ENCODE measurements at places on chromosomes 13 and 19.

DNA sequence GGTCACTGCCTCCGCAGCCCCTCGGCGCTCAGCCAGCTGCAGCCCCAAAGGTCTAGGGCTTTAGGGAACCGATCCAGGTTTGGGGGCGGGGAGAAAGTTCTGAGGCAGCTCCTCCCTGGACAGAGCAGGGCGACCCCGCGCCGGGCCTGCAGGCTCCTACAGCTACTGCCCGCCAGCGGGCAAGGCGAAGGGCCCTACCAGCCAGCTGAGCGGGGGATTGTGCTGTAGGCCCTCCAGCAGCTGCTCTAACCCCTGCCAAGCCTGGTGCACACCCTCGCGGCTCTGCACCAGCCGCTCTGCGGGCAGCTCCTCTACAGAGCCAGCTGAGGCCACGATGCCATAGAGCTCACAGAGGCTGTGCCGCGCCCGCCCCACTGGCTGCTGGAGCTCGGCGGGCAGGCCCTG lies 14.0 kb downstream of the PLIN4 start:
- DNase-seq, result no peak

DNA sequence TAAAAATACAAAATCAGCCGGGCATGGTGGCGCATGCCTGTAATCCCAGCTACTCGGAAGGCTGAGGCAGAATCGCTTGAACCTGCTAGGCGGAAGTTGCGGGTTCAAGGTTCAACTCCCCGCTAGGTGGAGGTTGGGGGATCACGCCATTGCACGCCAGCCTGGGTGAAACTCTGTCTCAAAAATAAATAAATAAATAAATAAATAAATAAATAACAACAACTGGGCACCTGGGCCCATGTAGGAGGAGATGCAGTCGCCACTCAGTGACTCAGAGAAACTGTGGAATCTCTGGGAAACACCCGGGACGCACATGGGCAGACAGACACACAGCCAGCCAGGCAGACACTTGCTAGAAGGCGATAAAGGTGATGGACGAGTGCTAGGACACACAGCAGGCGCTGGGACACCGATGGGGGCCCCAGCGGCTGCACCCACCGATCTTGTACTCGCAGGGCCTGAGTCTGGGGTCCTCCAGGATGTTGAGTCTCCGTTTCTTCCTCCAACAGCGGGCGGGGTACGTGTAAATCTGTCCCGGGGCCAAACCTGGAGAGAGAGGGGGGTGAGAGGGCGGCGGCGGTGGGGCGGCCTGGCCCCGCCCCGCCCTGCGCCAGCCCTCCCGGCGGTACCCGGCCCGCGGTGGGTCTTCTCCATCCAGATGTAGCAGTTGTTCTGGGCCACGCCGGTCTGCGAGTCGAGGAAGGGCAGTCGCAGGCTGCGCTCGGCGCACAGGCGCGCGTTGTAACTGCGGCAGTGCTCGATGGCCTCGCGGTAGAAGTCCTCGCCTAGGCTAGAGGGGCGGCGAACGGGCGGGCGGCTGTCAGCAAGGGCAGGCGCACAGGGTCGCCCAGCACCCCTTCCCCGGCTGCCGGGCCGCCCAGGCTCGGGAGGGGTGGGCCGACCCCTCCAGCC lies 1.8 kb downstream of the DPF1 start:
- DNase-seq, result peak; percentile 52

GRCh38 chr13:47696674-47697073 lies 304.4 kb downstream of the SUCLA2 start:
- DNase-seq, result no peak

DNA sequence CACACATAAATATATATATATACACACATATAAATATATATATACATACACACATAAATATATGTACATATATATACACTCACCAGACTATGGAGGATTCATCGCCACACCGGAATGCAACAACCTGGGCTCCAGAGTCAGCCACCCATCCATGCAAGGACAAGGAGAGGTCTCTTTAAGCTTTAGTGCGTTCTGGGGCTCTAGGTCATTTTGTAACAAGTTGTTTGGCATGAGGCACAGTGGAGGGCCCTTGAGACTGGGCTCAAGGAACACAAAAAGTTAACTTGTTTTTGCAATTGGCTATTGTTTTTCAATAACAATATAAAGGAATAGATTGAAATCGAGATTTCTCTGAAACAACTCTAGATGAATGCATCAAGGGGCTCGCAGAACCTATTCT lies 4.9 kb upstream of the ZNF90 start:
- DNase-seq, result no peak

DNA sequence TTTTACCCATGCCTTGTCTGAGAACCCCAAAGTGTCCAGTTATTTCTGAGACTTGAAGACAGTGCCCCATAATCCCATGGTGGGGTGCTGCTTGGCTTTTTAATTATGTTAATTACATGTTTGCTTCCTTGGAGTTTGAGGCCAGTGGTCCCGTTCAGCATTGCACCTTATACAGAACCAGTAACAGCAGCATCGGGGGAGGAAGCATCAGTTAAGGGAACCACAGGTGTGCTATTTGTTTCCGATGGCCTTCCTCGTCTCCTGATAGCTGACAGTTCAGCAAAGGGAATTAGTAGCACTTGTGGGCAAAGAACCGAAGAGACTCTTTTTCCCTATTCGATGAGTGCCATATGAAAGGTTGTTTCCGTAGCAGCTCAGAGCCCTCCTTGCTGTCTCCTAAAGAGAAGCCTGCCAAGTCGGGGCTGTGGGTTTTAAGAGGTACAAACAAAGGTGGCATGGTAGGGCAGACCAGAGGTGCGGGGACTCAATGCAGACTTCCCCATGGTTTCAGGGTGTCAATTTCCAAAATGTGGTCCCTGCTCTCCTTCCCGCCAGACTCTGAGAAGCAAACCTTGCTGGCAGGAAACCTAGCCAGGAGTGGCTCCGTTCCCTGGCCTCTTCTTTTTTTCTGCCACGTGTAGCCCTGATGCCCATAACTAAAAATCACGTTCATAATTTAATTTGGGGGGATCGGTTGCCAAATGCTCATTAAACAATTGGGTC lies 225.2 kb upstream of the TSHZ3 start:
- DNase-seq, result no peak

- DNase-seq, result no peak
Observed at GRCh38 chr13:75467040-75467728, 14.8 kb downstream of the TBC1D4 start.

DNA sequence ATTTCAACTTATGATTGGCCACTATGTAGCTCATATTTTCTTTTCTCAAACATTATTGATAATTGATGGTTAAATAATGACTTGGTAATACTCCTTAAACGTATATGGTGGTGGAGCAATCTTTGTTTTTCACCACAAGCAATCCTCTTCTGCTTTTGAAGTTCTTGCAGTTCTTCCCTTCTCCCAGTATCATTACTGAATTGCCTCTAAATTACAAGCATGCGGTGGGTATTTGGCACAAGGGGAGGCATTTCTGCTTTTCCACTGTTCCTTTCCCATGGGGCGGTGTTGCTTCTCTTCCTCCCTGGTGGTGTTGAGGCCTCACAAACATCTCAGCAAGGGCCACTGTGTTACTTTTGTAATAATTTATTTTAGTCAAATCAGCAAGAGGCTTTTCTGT lies 234.4 kb upstream of the RXFP2 start:
- DNase-seq, result no peak

DNA sequence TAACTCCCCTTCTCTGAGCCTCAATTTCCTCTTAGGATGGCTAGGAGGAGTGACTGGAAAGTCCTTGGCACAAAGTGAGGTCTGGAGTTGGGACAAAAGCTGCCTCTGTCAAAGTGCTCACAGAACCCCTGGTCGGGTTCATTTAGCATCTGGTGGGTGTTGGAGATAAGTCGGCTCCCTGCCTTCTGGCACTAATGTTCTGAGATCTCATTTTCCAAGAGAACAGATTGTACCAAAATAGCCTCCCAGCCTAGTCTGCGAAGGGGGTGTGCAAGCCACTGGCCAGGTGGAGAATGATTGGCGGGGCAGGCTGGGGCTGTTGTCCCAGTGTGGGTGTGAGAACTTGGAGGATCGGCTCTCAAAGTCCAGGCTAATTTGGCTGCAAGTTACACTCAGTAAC lies 20.7 kb upstream of the NWD1 start:
- DNase-seq, result no peak

DNA sequence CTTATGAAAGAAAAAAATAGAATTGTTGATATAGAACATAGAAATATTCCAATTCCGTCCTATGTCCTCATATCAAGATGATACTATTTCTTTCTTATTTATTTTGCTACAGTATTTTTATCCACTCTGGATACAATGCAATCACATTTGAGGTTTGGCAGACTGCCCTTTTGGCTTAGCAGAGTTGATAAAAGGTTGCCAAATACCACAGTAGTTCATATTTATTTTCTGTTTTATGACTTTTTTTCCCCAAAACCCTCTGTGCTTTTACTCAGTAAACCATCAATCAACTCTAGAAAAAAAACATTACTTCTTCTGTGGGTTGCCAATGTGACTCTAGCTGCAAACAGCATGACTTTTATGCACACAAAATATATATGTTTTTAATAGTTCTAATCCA lies 424.5 kb downstream of the PCDH9 start:
- no peak for DNase-seq

DNA sequence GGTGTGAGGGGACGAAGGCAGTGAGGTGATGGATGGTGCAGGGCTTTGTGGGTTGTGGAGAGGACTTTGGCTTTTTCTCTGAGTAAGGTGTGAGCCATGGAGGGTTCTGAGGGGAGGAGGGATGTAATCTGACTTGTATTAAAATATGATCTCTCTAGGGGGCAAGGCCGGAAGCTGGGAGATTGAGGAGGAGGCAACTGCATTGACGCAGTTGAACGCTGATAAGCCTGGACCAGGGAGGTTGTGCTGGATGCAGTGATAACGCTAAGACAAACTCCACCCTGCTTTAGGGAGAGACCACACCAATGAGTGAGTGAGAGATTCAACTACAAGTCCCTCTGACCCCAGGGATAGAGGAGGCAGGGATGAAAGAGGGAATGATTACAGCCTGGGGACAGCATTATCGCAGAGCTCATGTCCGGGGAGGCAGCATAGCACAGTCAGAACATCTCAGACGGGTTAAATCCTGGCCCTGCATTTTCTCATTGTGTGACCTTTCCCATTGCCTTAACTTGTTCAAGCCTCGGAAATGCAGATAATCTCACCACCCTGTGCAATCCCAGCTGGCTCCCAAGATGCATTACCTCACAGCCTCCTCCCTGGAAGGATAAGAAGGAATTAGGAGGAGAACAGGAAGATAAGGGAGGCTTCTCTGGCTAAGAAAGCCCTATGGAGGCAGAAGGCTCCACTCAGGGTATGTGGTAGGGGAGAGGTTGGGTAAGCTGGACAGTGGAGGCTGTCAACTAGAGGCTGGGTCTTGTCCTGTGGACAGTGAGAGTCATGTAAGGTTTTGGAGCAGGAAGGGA lies 124.2 kb downstream of the CACNA1A start:
- no peak for DNase-seq

DNA sequence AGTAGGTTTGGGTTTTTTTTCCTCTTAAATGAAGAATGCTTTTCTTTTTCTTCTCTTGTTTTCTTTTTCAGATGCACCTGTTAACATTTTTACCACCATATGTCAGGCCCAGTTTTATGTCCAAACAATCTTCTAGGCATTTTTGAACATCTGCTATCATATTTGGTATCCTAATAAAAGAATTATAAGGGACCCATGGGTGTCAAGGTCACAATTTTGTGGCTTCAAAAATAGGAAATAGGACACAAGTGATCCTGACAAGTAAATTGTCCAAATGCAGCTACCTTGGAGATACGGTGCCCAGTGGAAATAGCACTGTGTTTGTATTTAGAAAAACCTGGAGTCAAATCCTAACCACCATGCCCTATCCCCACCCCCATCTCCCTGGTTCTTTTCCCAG lies 270.3 kb downstream of the MZT1 start:
- no peak for DNase-seq

- no peak for DNase-seq
Observed at GRCh38 chr19:57656346-57656745, 12.4 kb upstream of the ZSCAN4 start.

DNA sequence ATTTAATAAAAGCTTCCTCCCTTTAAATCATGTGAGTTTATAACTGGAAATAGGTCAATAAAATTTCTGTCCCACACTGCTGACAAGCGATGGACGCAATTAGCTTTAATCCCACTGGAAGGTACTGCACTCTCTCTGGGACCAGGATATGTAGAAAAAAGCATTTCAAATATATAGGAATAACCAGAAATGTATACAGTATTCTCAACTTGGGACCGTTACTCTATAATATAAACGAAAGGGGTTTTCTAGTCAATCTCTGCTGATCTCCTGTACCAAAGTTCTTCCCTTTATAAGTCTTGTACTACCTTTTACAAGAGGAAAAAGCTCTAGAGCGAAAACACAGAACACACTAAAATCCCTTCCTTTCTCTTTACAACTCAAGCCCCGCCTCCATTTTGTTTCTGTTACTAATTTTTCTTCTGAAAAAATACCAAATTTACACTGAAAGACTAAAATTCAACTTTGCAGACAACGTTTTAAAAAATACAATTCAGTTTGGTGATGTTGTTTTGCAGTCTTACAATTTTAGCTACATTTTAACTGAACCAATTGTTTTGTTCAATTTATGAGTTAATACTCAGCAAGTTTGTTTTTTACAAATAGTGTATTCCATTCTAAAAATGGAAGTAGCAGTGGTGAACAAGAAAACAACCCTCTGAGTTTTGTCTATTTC lies 1.7 kb upstream of the USPL1 start:
- DNase-seq, result no peak

DNA sequence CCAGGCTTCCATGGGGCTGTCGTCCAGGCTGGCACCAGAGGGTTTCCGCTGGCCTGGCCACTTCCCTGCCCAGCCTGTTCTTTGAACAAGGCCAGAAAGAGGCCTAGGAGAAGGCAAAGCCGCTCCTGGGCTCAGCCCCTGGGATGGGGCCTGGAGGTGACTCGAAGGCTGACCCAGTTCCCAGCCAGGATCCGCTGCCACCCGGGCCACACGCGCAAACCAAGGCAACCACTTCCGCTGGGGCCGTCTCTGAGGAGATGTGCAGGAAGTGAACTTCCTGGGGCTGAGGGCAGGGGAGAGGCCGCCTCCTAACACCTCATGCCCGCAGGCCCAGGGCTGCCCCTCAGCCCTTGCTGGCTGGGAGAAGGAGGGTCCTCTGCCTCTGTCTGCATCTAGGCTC lies 15.2 kb downstream of the PLEKHF1 start:
- DNase-seq, result no peak

DNA sequence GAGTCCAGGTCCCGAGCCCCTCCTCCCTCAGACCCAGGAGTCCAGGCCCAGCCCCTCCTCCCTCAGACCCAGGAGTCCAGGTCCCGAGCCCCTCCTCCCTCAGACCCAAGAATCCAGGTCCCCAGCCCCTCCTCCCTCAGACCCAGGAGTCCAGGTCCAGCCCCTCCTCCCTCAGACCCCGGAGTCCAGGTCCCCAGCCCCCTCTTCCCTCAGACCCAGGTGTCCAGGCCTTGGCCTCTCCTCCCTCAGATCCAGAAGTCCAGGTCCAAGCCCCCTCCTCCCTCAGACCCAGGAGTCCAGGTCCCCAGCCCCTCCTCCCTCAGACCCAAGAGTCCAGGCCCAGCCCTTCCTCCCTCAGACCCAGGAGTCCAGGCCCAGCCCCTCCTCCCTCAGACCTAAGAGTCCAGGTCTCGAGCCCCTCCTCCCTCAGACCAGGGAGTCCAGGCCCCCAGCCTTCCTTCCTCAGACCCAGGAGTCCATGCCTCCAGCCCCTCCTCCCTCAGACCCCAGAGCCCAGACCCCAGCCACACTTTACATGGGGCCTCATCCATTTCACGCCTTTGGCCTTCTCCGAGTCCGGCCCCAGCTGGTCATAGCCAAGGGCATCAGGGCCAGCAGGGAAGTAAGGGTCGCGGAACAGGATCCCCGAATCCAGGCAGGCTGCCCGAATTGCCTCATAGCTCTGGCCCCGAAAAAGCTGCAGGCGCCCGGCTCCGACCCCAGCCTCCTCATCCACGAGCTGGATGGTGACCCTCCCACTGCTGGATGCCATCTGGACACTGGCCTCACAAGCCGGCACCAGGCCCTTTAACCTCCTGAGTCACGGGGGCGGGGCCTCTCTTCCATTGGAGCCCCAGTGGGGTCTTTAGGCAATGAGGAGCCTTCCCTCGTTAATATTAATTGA lies 628 bp downstream of the CAPN12 start:
- DNase-seq, result peak; percentile 4

Data from ELF-1 (cell line).